ENCODE measurements at places on chromosomes 6 and 20.

- DNase-seq, result no peak
Measured at GRCh38 chr6:33198159-33198852, 2.2 kb downstream of the RXRB start.

DNA sequence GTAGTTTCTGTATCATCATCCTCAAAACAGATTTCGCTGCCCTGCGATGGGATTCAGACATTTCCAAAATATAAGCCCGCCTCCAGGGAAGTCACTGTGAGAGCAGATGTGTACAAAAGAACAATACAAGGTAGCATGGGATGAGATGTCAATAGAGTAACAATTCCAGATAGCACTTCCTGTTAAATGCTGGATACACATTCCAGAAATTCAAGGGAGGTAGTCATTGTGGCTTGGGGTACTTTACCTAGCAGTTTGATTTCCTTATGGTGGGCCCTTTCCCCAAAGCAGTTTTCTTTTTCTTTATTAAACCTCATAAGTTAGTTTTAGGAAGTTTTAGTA is 2.5 kb downstream of the RNF217 start:
- no peak for DNase-seq

DNA sequence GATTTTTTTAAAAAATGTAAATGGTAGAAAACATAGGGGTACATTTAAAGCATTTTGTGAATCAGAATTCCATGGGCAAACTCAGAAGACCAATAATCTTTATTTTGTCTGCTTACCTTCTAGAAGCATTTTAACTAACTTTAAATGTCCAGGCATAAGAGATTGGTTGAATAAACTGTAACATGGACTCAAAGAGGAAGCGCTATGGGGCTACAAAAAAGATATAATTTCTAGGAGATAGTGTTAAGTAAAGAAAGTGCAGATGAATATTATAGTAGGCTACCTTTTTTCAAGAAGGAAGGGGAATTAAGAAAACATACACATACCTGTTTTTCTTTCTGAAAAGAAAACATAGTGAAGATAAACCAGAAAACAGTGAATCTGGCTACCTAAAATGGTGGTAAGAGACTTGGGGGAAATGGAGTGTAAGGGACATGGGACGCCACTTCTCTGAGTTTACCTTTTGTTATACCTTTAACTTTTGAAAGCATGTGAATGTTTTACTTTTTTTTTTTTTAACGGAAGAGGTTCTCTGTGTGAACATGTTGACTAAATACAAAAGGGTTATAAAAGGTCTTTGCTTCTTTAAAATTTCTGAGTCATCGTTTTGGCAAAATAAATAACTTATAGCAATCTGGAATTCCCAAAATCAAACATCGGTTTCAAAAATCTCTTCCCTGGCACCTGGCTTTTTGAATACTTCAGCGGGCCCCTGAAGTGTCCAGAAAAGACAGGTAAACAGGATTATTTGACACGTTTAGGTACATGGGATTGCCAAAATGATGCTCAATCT is 133.4 kb downstream of the OR2B2 start:
- no peak for DNase-seq

DNA sequence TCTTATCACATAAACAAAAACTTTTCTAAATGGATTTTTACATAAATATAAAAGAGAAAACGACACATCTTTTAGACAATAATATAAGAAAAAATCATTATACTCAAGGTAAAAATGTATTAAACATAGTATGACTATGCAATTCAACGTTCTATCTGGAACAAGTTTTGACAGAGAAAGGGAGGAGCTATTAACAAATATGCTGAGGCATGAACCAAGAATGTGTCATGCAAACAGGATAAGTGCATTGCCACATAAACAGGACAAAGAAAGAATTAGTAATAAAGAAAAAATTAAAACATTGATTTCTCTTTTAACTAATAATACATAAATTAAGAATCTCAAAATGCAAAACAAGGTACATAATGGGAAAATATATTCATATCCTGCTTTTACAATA is 1353.4 kb upstream of the GJE1 start:
- DNase-seq, result no peak

DNA sequence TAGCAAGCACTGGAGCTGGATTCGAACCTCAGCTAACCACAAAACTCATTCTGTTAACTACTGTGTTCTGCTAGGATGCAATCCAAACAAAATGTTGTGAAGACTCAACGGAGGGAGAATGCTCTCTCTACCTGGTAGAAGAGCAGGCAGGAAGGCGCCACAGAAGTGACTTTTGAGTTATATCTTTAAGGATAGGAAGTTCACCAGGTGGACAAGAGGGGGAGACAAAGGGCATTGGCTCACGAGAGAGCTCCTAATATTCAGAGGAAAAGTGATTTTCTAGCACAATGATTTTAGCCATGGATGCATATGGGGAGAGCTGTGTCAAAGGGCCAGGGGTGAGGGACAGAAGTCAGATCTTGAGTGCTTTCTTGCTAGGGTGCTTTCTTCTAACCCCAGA is 108.4 kb upstream of the MAFB start:
- DNase-seq, result no peak

DNA sequence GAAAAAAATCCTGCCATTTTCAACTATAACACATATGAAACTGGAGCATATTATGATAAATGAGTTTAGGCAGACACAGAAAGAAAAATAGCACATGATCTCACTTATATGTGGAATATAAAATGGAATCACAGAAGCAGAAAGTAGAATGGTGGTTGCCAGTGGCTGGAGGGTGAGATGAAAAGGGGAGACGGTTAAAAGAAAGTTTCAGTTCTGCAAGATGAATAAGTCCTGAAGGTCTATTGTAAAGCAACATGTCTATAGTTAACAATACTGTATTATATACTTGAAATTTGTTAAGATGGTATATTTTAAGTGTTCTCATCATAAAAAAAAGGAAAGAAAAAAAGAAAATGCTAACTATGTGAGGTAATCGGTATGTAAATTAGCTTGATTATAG is 503.9 kb downstream of the EPHA7 start:
- DNase-seq, result no peak

GRCh38 chr6:166419717-166420116 is 37.0 kb upstream of the MPC1 start:
- no peak for DNase-seq

DNA sequence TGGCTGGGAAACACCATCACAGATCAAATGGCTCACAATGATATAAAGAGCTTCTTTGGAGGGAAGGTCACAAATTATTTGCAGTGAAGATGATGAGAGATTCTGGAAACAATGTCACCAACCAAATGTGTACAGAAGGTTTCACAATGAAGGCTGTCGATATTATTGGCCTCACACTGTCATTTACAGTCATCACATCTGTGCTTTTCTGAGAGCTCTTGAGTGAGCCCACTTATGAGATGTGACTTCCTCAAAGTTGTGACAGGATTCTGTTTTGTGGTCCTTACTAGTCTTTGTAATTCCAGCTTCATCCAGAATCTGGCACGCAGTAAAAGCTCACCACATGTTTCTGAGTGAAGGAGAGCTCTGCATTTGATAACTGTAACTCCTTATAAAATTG is 133.6 kb downstream of the LMBRD1 start:
- DNase-seq, result no peak

DNA sequence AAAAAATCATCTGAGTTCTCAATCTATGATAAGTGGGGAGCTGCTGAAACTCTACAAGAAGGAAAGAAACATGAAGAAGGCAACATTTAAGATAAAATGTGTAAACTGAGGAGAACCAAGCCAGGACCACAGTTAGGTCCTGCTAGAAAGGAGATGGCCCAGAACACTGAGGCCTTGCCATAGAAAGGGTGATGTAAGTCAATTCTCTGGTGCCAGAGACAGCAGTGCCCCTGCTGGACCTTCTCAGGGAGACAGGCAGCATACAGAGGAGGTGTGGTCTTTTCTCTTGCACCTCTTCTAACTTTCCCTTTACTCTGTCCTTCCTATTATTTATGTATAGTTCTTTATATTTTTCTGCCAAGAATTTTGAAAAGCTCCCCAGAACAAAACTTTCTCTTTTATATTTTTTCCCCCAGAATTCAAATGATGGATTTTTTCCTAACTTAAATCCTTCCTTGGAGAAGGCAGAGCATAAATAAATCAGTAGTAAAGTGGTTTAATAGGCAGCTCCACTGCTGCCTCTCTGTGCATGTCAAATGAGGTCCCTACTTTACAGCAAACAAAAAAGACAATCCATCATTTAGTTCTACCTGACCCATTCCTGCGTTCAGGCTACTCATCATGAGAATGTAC is 9.0 kb downstream of the UQCC2 start:
- DNase-seq, result no peak

GRCh38 chr6:148520109-148520841 is 177.6 kb downstream of the SASH1 start:
- DNase-seq, result no peak

GRCh38 chr6:3195695-3196497 is 31.6 kb downstream of the TUBB2B start:
- DNase-seq, result no peak

DNA sequence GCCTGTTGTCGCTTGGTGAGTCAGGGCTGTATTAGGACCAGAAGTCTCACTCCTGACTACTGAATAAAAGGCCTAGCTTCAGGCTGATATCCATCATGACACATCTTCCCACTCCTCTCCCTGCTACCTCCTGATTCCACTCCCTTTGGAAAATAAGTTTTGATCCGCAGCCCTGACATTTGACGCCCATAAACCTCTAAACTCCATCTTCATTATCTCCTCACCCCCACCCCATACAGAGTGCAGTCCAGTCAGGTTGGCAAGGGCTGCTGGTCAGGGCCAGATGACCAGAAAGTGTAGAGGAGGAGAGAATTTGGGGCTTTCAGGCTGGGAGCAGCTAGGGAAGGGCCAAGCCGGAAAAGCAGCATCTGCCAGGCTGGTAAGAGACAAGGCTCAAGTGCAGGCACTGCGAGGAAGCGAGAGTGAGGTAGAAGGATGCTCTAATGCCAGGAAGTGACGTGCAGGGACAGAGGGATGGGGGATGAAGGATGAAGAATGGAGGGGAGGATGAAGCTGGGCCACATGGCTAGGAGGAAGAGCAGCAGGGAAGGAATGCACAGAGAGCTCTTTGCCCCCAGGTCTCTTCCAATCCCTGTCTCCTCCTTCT is 1.2 kb downstream of the GGT7 start:
- DNase-seq, result no peak

DNA sequence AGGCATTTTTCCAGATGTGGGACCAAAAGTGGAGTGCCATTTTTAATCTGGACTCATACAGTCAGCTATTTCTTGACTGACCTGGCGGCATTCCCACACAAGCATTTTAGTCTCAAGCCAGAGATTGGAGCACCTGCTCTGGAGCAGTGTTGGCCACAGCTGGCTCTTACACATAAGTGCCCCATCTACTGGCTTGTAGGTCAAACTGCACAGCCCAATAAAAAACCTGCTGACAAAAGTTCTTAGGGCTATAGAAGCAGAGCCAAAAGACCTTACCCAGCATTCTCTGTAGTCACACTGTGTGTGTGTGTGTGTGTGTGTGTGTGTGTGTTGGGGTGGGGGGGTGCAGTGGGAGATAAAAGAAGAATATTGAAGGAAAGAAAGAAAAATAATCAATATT is 38.6 kb upstream of the SENP6 start:
- DNase-seq, result peak; percentile 2

- DNase-seq, result no peak
Measured at GRCh38 chr6:147640606-147641005, 132.1 kb downstream of the SAMD5 start.

DNA sequence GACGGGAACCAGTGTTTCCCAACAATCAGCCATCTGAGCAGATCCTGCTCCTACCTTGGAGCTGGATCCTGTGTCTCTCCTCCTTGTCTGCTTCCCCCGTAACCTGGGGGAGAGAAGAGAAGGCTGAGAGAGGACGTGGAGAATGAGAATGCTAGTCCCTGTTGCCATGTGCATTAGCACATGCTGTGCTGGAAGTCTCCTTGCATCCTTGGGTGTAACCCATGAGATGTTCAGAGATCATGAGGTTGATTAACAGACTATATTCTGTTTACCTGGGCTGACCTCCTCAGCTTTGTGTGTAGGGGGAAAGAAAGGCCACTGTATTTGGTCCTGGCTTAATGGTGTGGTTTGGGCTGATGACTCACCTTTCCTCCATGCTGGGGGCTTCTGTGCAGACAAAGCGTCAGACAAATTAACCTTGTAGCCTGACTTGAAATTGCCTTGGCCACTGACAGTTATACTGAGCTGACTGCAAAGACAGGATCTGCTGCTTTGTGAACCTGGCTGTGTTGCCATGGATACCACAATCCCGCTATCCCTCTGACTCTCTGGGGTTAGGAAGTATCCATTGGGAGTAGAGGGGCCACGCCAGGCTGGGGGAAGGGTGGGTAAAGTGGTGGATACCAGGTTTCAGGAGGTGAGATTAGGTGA is 243.7 kb upstream of the CHD6 start:
- no peak for DNase-seq

DNA sequence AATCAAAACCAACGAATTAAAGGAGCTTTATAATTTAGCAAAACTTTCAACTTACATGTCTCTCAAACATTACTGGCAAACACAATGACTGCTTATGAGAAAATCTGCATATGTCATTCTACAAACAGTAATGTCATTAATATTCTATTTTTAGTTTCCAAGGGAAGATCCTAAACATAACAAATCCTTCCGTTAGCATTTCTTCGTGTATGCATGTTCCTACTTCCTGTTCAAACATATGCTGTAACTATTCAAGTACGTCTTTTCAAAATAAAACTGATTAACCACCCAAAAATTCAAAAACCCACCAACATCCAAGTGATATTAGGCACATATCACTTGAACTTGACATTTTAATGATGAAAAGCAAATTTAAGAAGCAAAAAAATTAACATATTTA is 131.3 kb downstream of the HACE1 start:
- DNase-seq, result no peak

DNA sequence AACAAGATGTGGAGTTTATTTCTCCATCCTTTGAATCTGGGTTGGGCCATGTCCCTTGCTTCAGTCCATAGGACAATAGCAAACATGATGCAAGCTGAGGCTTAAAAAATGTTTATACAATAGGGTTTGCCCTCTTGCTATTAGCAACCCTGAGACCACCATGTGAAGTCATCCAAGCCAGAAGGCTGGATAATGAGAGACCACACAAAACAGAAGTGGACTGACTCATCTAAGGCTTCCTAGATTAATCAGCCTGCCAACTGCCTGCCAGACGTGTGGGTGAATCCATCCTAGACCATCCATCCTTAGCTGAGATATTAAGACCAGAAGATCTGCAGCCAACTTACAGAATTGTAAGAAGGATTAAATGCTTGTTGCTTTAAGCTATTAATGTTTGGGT is 38.1 kb upstream of the ISM1 start:
- no peak for DNase-seq

GRCh38 chr20:3787324-3788014 is 929 bp upstream of the CENPB start:
- no peak for DNase-seq

- DNase-seq, result no peak
Measured at GRCh38 chr6:85116475-85116874, 333.4 kb upstream of the NT5E start.

Data from activated CD4-positive, alpha-beta T cell treated with anti-CD3 and anti-CD28 coated beads for 4 hours (primary cell).